ENCODE measurements at places on chromosomes 16 and 17.

DNA sequence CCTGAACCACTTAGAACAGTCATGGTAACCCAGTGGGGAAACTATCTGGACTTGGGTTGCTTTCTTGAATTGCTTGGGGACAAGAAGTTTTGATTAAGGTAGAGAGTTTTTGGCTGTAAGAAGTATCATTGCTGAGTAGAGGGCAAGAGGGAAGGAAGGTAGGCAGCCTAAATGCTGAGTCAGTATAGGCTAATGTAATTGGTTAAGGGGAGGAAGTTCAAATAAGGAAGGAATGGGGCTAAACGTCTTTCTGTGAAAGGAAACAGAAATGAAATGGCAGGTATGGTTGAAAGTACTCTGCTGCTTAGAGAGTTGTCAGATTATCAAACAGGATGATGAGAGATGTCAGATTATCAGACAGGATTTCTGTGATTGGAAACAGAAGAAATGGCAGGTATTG lies 20.3 kb downstream of the KPNB1 start:
- no peak for DNase-seq

- no peak for DNase-seq
These were observed 5.6 kb upstream of the STX1B start for GRCh38 chr16:31016018-31016417.

- no peak for DNase-seq
These were observed 638.8 kb upstream of the EEF2KMT start for GRCh38 chr16:5736209-5736930.

GRCh38 chr17:43601280-43602039 lies 55.3 kb upstream of the ETV4 start:
- no peak for DNase-seq
